ENCODE measurements at places on chromosomes 5 and 9.

- DNase-seq: no peak
These were observed 5.5 kb upstream of the RNU6ATAC start for GRCh38 chr9:134169724-134170401.

DNA sequence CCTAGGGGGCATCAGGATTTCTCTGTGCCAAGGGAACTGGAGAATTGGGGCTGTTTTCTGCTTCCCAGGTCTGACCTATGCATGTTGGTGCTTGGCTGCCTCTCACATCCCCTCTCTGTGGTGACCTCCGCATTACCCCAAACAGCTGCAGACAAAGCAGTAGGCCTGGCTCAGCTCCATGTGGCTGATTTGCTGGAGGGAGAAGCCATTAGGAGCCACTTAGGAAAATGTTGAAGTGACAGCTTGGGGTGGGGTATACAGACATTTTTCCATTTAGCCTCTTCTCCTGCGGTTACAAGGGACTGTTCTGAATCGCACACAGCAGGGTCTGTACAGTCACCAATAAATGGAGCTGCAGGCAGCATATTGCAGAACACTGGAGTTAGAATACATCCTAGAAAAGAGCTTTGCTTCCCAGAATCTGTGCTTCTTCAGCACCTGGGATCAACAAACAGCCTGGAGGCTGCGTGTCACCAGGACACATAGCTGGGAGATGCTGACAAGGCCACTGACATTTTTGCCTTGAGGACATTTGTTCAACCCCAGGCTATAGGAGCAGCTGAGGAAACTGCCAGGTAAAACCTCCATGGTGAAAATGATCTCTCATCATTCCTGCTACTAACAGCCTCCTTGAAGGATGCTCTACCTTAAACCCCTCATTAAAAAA lies 335.3 kb downstream of the DIRAS2 start:
- no peak for DNase-seq

GRCh38 chr9:116546711-116547581 lies 140.2 kb upstream of the TRIM32 start:
- DNase-seq: peak; percentile 65

DNA sequence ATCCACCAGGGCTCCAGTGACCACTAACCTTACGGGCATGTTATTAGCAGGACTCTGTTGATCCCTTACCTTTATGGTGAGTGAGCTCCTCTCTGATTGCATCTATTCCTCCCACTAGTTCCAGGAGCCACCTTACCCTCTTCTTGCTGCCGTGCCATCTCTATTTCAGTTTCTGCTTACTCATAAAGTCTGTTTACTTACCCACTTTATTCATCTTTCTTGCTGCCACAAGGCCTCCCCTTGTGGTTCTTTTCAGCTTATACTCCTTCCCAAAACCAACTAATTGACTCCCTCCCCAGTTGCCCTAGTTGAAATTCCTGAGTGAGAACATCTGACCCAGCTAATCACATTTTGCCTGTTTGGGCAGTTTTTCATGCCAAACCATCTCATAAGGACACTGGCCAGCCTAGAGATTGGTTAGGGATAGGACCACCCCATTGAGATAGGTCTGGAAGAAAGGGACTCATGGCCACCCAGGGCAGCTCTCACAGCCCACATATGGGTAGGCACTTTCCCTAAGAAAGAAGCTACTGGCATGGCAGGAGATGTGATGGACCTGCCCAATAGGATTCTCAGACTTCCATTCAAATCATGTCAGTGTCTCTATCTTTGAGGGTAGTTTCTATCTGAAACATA lies 412.7 kb downstream of the EFNA5 start:
- peak; percentile 35 for DNase-seq

DNA sequence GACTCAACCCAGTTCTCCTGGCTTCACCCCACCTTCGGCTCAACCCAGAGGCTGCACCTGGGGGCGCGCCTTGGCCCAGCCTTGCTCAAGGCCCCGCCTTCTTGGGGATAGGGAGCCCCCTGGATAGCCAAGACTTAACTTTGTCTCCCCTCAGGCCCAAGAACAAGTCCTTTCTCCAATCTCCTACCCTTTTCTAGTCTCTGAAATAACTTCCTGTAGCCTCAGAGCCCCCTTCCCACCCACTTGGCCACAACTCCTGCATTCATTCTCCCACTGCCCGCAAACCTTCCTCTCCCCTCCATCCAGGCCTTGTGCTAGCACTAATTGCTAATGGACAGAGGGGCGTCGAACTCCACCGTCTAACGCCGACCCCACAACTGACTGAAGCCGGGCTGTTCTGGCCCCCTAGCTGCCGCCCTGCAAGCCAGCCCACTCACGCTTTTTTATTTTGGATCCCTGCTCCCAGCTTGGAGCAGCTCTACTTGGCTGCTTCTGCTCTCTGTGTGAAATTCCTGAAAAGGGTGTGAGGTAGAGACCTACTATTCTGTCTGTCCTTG lies 579 bp upstream of the ASTN2 start:
- no peak for DNase-seq

DNA sequence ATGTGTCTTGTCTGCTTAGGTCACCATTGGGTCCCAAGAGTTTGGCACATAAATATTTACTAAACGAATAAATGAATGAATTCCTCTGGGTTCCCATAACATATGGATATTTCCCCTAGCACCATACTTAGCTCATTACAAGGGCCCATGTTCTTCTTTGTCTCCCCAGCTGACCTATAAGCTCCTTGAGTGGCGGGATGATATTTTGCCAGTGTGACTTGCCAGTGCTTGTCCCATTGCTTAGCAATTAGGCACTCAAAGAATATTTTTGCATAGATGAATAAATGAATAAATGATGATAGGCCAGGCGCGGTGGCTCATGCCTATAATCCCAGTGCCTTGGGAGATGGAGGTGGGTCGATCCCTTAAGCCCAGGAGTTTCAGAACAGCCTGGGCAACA lies 16.9 kb upstream of the CTNNA1 start:
- DNase-seq: no peak

GRCh38 chr9:116837018-116837989 lies 150.2 kb downstream of the TRIM32 start:
- DNase-seq: no peak

DNA sequence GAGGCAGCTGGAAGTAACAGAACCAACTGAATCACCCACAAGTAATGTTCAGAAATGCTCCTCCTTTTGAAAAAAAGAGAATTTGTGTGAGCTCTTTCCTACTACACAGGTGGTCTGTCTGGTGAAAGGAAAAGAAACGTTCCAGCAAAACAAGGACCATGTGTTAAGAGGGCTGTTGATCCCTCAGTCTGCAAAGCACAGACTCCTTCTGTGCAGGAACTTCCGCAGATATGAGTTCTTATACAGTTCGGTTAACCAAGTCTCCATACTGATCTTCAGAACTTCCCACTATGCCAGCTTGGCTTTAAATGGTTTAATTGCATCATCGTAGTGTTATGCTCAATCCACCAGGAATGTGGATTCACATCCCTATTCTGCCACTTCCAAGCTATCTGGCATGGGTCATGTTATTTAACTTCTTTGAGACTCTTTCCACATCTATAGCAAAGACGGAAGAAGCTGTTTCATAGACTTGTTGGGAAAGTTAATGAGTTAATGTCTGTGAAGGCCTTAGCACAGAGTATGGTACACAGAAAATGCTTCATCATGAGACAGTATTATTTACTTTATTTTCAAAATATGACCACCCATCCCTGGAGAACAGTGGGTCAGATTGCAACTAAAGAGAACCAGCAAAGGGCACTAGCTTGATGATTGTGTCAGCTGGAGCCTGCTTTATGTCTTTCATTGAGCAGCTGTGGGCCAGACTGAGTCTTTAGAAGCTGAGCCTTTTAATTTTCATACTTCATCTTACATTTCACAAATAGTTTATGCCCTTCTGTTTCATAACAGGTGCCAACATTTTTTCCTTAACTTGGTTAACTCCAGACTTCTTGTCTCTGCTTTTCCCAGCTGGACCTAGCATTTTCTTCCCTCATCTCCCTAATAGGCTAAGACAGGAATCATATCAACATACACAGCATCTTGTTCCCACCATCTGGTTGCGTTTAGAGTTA lies 89.9 kb downstream of the MAMDC2 start:
- DNase-seq: peak; percentile 83

GRCh38 chr5:149775785-149776184 lies 45.7 kb downstream of the PPARGC1B start:
- DNase-seq: no peak

DNA sequence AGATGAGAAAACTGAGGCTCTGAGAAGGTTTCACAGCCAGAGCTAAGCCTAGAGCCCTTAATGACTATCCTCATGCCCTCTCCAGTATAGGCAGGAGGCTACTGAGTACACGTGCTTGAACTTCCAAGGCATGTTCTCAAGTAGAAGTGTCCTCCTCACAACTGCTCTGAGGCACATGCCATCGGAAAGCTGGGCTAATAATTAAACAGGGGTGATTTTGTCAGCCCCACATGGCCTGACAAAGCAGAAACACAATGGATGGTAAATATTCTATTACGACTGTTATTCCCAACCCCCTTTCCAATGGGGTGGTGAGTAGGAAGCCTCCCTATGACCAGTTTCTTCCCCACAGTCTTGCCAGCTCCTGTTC lies 34.3 kb downstream of the KCNIP1 start:
- DNase-seq: no peak

- DNase-seq: no peak
These were observed 67.1 kb upstream of the PPP2R2B start for GRCh38 chr5:146945617-146946084.

DNA sequence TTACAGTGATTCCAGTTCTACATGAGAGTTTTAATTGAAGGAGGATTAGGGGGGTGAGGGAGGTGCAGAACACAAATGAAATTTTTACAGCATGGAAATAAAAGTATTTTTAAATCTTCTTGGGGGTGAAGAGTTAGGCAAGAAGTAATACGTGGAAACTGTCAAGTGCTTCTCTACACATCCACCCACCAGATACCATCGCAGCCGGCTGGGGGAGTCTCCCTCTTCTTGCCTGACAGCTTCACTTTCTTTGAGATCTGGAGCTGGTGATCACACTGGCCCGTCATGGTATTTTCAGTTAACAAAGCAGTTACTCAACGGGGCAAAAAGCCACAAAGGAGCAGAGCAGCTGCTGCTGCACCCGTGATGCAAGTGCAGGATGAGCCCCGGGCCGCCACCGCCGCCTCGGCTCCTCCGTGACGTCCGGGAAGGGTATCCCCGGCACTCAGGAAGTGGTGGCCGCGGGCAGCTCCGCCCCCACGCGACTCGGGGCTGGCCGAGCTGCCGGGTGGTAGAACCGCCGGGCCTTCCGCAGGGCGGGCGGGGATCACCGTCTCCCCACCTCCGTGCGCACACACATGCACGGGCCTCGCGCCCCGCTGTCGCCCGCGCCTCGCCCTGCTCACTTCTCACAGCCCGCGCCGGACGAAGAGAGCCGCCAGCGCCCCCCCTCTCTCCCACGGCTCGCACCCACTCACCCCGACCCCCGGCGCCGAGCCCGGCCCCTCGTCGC lies 2.4 kb upstream of the NR4A3 start:
- peak; percentile 86 for DNase-seq

- DNase-seq: peak; percentile 38
These were observed 623.5 kb upstream of the NUDT12 start for GRCh38 chr5:104186100-104186499.

GRCh38 chr5:168261227-168261571 lies 30.2 kb upstream of the WWC1 start:
- DNase-seq: peak; percentile 14

GRCh38 chr5:109703166-109703565 lies 13.4 kb downstream of the MAN2A1 start:
- no peak for DNase-seq

- no peak for DNase-seq
These were observed 9.7 kb upstream of the CTNNA1 start for GRCh38 chr5:138743484-138743883.

GRCh38 chr5:158724521-158725188 lies 375.1 kb downstream of the EBF1 start:
- no peak for DNase-seq

- no peak for DNase-seq
These were observed 20.8 kb upstream of the KIF2A start for GRCh38 chr5:62284946-62285891.

All from amniotic epithelial cell (primary cell).